ENCODE measurements at places on chromosomes 3 and 15. TPM values are rescaled to one million over a fixed set of nuclear protein-coding genes. Genes with fewer than 3 reads are reported as not detected.

DNA sequence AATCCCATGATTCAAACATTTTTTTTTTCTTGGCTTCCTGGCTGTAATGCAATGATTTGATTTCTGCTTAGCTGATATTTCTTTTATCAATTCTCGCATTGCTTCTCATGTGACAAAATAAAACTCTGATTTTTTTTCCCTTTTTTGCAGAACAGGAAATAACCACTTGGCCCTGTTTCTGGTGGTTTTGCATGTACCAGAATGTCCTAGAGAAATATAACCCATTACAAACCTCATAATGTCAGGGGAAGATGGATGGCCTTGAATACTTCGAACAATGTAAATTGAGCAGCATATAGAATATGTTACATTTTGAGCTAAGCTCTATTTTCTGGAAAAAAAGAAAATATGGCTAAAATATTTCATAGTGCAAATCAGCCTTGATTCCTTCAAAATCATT lies 275.6 kb downstream of the RAP2B start:
- DNase-seq: no peak

GRCh38 chr3:52693071-52693470 lies 7.2 kb downstream of the GNL3 start:
- no peak for DNase-seq

DNA sequence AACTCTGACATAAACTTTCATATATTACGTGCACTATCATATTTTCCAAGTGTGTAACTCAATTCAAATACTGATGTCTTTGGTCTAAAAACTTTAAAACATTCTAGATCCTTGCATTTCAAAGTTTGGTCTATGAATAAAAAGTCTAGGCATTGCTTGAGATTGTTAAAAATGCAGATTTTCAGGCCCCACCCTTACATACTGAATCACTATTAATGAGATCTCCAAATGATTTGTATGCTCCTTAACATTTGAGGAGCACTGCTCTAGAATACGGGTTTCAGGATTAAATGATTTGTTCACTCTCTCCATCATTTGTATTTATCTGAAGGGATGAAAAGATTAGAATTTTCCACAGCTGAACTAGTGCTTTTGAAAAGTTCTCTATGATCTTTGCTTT lies 202.9 kb downstream of the KBTBD8 start:
- no peak for DNase-seq

GRCh38 chr3:180624714-180625113 lies 22.8 kb downstream of the TTC14 start:
- no peak for DNase-seq

GRCh38 chr15:75840659-75841058 lies 2.6 kb upstream of the UBE2Q2 start:
- peak; percentile 22 for DNase-seq

GRCh38 chr3:117408811-117409210 lies 699.2 kb downstream of the TUSC7 start:
- DNase-seq: no peak

- no peak for DNase-seq
Observed at GRCh38 chr3:9278498-9278897, 29.1 kb upstream of the SRGAP3 start.

DNA sequence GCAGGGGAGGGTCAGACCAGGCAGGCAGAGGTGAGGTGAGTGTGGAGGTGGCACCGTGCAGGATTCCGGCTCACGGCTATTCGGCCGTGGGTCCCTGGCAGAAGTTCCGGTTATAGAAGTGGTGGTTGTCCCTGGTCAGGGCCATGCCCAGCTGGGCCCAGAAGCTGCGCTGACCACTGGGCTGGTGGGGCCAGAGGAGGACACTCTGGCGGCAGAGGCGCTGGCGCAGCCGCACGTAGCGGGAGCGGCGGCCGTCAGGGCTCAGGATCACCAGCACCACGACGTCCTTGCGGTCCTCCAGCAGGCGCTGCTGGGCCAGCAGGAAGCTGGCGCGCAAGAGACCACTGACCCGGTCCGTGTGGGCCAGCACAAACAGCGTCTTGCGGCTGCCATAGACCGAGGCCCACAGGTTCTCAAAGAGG lies 4.3 kb downstream of the TLR9 start:
- no peak for DNase-seq

DNA sequence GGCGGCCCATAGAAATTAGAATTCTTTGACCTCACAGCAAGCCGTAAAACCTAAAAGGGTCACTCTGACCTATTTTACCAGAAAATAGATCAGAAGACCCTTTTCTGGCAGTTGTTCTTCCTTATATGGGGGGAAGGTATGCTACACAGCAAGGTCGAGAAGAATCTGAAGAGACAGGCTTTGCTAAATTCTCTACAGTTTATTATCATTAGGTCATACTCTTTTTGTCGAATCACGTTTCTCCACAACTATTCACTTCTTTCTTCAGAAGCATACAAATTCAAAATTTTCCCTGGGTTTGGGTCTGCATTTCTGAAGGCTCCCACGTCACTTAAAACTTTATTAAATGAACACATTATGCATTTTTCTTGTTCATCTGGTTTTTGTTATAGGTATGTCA lies 229.5 kb upstream of the GRM7 start:
- no peak for DNase-seq

DNA sequence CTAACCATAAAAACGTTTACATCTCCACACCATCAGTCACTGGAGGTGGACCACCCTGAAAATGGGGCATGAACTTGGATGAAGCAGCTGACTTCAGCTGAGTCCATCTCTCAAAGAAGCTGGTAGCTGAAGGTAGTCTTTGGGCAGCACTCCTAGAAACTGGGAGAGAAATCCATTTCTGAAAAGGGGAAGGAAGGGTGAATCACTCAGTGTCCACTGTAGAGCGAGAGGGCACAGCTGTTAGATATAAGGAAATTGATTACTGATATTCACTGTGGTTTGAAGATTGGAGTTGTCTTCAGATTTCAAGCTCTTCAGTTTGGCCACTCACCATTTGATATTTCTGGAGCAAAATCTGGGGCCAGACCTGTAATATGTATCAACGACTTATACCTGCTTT lies 499.0 kb upstream of the UBE2E2 start:
- DNase-seq: no peak

GRCh38 chr15:69996321-69997160 lies 101.2 kb downstream of the TLE3 start:
- DNase-seq: no peak

GRCh38 chr3:141430316-141430715 lies 56.5 kb upstream of the RASA2 start:
- no peak for DNase-seq

GRCh38 chr3:161274691-161275298 lies 53.7 kb downstream of the NMD3 start:
- no peak for DNase-seq

DNA sequence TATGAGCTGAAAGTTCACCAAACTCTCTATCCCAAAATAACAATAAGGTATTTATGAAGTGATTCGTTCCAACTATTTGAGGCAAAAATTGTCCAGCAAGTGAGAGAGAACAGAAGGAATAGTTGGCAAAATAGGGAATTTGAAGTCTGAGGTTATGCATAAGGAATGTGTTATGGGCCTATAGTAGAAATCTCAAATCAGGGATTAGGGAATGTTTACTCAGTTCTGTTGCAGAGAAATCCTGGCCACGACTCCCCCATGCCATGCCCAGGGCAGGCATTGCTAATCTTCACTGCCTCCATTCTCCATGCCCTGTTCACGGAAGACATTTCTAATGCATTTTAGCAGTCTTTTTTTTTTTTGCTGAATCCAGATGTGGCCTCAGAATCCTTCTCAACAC lies 58.6 kb downstream of the FLNB start:
- DNase-seq: peak; percentile 14

DNA sequence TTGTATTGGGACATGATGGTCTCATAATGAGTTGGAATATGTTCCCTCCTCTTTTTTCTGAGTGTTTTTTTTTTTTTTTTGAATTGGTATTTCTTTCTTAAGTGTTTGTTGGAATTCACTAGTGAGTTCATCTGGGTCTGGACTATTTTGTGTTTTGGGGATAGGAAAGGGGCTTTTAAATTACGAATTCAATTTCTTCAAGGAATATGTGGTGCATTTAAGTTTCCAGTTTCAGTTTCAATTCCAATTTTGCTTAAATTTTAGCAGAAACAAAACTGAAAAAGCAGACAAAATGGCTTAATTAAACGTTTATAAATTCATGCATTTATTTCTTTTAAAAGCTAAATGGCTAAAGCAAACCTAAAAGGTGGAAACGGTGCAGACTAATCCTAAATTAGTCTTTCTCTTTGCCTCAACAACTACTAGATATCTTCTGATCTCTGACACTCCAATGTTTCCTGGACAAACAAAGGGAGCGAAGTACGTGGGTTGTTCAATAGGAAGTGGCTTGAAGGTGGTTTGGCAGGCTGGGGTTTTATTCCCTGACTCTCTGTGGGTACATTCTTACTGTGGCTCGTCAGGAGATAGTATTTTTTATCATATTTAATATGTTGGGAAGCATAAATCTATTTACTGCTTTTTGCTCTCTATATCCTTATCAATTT lies 50.0 kb upstream of the CORO2B start:
- DNase-seq: no peak

The ANKRD63 gene
- 0.28 TPM for total RNA-seq

The TNFAIP8L3 gene
- total RNA-seq: 40.5 TPM

The GP5 gene
- not detected for total RNA-seq

The SNTN gene
- total RNA-seq: not detected

The NPAP1 gene
- not detected for total RNA-seq

The ULK3 gene
- total RNA-seq: 29.0 TPM

The CPB1 gene
- total RNA-seq: not detected

The CD276 gene
- total RNA-seq: 85.7 TPM

The SLC27A2 gene
- 1.7 TPM for total RNA-seq

The TIMP4 gene
- 3.3 TPM for total RNA-seq
